ENCODE measurements at places on chromosomes 4 and X.
A peak's percentile ranks its signal among the peaks of the same experiment; 100 is the strongest.

GRCh38 chr4:185998791-185999190, 70.2 kb upstream of the TLR3 start:
- DNase-seq = no peak

GRCh38 chrX:75673468-75673867, 111.6 kb downstream of the MAGEE2 start:
- DNase-seq = no peak

DNA sequence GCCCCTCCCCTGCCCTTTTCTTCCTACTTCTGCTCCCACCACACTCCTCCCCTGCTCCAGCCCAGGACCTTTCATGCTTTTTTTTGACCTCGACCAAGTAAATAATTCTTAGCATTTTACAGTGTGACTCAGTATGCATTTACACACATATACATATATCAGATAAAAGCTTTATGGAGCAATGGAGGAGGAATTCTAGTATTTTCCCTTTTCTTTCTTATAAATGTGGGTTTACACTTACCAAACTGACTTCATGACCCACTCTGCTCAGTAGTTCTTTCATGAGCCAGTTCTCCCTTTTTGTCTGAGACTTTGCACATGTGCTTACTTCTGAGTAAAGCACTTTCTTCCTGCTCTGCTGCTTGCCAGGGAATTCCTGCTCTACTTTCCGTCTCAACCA, 111.8 kb upstream of the H2AZ1 start:
- DNase-seq = no peak

DNA sequence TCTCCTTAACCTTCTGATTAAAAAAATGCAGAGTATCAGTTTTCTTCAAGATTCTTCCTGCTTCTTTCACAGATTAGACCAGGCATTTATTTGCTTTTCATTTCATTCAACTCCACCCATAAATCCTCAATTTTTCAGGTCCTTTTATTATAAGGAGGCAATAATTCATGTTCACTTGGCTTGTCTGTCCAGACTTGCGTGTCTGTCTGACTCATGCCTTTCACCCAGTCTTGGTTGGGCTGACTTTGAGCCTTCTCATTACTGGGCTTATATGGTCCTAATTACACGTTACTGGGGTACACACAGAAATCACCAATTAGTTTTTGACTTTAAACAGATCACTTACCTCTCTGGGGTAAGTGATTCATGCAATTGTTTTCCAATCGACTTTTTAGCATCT, 48.8 kb upstream of the GALNT7 start:
- no peak for DNase-seq

DNA sequence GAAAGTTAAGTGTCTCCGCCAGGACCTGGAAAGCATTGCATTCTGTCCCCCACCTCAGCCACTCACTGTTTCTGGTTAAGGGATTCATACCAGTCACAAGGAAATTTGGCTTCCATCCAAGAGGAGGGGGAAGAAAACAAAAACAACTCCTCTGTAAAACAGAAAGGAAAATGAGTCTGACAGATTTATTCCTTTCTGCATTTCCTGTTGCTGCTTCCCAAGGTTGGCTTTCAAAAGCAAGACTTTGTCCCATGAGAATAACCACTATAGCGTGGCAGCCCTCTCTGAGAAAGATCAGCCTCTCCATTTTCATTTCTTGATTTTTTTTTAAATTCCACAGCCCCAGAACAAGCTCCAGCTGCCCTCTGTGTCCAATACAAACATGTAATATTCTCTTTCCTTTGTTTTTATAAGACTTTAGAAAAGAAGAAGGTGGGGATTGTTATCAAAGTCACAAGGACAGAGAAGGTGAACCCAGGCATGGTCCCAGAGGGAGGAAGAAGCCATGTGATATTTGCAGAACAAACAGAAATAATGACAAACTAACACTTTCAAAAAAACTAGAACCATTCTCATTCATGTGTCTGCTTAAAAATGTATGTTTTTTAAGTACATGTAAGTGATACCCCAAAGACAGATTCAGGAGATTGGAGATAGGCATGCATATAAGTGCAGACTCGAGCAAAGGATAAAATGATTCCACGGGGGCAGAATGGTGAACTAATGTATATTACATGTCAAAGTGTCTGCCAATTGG, 90.7 kb upstream of the DCLK2 start:
- peak; percentile 73 for DNase-seq

DNA sequence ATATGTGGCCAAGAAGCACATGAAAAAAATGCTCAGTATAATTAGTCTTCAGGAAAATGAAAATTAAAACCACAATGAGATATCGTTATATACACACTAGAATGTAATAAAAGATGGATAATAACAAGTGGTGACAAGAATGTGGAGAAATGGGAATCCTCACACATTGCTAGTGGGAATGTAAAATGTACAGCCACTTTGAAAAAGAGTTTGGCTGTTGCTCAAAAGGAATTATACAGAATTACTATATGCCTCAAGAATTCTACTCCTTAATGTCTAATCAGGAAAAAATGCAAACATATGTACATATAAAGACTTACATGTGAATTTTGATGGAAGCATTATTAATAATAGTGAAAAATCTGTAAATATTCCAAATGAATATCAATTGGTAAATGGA, 102.2 kb downstream of the SPCS3 start:
- no peak for DNase-seq

- no peak for DNase-seq
These were observed 72.2 kb downstream of the RAB28 start for GRCh38 chr4:13411942-13412341.

DNA sequence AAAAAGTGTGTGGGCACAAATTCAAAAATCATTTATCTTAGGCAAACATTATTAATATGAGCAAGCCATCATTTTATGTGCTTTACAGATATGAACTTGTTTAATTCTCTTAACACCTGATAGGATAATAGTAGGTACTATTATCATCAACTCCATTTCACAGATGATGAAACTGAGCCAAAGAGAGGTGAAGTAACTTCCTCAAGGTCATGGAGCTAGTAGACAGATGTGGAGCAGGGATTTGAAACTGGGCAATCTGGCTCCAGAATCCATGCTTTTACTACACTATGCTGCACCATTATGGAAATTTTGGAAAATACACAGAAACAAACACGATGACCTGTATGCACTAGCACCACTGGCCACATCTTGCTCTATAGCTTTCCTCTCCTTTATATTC, 1.0 kb upstream of the PIN4 start:
- peak; percentile 4 for DNase-seq

- no peak for DNase-seq
These were observed 226.0 kb downstream of the DKK2 start for GRCh38 chr4:106810122-106810521.

GRCh38 chrX:151402719-151403390, 5.8 kb downstream of the VMA21 start:
- DNase-seq = peak; percentile 55

DNA sequence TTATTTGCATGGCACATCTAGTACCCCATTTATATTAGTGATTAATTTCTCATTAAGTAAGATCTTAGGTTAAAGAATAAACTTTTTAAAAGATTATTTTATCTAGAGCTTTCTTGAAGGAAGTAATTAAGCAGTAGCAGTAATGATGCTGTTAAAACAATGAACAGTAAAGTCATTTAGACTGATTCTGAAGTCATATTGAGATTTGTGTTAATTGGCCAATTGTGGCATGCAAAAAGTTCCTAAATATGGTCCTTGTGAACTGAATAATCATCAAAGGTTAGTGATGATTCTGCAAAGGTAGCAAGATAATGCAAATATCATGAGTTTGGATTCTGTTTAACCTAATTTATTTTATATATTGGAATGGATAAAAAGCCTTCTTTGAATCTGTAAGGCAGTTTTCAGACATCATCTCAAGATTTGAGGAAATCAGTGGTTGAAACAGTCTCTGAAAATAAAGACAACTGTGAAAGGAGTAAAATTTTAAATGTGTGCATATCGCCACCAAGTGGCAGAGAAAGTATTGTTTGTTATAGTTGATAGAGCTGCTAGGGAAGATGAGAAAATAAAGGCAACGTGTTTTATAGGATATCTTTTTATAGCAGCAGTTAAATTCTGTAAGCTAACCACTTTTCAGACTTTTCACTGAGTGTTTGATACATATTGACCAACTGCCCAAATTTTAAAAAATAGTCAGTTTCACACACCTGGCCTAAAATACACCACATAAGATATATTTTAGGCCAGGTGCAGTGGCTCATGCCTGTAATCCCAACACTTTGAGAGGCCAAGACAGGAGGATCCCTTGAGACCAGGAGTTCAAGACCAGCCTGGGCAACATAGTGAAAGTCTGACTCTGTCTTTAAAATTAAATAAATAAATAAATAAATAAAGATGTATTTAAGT, 79.6 kb downstream of the CCKAR start:
- DNase-seq = peak; percentile 41

DNA sequence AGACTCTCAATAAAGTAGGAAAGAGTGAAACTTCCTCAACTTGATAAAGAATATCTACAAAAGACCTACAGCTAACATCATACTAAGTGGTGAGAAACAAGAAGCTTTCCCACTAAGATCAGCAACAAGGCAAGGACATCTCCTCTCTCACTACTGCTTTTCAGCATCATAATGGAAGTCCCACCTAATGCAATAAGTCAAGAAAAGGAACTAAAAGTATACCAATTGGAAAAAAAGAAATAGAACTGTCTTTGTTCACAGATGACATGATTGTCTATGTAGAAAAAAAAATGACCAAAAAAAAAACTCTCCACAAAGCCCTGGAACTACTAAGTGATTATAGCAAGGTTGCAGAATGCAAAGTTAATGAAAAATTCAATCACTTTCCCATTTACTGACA, 25.1 kb upstream of the SH3RF1 start:
- DNase-seq = no peak

- peak; percentile 56 for DNase-seq
These were observed 19.1 kb upstream of the TEX13B start for GRCh38 chrX:108001218-108001814.

- DNase-seq = no peak
These were observed 56.1 kb upstream of the PPP4R3C start for GRCh38 chrX:27519226-27519625.

- DNase-seq = no peak
These were observed 1601.7 kb upstream of the TENM3 start for GRCh38 chr4:180641495-180641894.

DNA sequence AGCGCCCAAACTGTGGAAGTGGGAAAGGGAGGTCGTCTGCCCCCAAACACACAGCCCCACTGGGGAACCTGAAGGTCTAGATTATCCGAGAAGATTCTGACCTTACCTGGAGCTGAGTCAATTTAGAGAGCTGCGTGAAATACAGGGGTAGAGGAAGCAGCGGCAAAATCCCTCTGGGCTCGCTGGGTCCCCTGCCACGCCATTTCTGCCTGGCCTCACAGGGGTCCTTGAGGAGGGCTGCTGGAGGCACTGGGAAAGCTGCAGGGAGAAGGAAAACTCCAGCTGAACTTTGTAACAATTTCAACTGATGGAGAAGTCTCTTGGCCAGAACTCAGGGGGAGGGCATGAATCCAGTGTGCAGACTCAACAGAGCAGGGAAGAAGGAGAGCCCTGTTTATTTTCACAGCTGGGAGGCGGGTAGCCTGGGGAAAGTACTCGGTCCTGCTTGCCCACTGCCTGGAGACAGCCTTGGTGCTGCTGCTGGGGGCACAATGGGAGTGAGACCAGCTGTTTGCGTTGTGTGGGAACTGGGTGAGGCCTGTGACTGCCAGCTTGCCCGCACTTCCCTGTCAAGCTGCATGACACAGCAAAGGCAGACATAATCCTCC, 93.2 kb upstream of the MAPK10 start:
- no peak for DNase-seq

GRCh38 chr4:13329963-13330362, 154.2 kb downstream of the RAB28 start:
- no peak for DNase-seq
